ENCODE measurements at places on chromosomes 3 and 15. TPM values are rescaled to one million over a fixed set of nuclear protein-coding genes. Genes with fewer than 3 reads are reported as not detected.

DNA sequence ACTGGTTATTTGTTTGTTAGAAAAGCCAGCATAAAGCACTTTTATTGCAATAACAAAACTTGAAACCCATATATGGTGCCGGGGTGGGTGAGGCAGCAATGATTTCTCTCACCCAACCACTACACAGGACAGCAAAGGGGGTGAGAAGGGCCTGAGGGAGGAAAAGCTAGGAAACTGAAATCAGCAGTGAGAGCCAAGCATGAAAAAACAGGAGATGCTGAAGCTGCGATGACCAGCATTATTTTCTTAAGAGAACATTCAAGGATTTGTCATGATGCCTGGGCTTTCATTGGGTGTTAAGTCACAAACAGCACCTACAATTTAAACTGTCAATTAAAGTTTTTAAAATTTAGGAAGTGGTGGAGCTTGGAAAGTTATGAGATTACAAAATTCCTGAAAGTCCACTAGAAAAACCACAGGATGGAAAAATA, 11.9 kb upstream of the TM4SF4 start:
- peak; percentile 79 for DNase-seq

Gene OR5H15
- total RNA-seq: not detected

Gene RTP3
- total RNA-seq: not detected

GRCh38 chr3:108327168-108327567, 30.8 kb downstream of the HHLA2 start:
- no peak for DNase-seq

GRCh38 chr3:36944641-36945270, at the start of gene TRANK1:
Gene TRANK1 (minus strand): TSS chr3:36945054. CDS start chr3:36944809, 245 bp downstream.
- no peak for DNase-seq

DNA sequence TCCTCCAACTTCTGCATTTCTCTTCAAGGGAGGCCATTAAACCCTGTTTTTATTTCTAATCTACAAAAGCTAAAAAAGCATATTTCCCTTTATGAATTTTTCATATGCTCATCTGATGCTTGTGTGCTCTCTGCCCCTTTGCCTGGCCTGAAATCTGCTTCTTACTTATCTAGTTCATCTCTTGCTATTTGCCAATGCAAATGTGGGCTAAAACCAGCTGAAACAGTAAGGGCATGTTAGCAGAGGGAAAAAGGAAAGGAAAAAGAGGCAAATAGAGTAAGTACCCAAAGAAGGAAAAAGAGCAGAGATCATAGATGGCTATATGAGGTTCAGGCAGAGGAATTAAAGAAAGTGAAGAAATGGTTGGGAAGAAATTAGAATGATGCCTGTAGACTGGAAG, 185.2 kb downstream of the CNTN4 start:
- DNase-seq: no peak

Gene IFRD2
- total RNA-seq: 106 TPM

DNA sequence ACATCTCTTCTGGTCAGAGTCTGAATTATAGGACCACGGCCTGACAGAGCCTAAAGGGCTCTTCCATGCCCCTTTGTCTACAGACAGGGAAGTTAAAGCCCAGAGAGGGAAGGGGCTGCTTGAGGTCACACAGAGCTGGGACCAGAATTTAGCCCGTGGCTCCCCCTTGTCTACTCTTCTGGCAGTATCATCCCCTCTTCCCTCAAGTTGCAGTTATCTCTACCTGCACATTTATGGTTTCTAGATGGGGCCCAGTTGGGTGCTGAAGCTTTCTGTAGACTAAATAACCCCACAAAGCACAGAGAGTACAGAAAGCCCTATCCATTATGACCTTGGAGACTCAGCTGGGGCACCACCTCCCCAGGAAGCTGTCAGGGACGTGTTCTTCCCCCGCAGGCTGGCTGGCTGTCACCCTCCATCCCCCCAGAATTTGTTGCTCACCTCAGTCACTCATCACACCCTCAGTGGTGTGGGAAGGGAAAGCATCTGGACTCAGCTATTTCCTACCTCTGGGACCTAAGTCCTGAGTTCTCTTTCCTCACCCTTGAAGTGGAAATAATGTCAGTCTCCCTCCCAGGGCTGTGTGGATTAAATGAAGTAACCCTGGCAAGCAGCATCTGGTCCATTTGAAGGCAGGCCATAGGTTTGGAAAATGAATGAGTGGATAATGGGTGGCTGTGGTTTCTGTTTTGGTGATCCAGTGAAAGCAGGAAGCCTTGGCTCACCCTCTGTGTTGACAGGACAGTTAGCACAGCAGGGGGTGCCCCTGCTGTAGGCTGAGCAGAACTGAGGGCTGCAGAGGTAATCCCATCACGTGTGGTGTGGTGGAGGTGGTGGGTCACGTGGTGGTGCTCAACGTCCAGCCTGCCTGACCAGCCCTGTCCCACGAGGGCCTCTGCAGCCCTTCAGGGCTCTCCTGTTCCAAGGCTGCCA, 16.3 kb downstream of the ACOX2 start:
- no peak for DNase-seq

- no peak for DNase-seq
Measured at GRCh38 chr3:167750272-167750971, 14.9 kb downstream of the SERPINI1 start.

DNA sequence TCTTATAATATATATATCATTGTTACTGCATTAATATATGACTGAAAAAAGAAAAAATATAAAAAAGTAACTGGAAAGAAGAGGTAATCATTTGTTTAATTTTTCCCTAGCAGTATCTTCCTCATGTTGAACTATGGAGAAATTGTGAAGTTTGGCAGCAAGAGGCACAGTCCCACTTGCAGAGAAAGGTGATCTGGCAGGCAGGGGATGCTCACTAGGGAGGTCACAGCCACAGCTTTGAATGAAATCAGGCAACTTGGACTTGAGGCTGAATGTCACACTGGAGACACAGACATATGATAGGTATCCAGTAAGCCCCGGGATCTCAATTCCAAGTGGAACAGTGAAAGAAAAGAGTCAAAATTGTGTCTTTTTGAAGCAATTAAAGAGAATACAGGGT, 149.9 kb upstream of the RORA start:
- no peak for DNase-seq

Gene VGLL3
- total RNA-seq: 155 TPM

Gene LRRC57
- 18.5 TPM for total RNA-seq

Gene FBXO45
- total RNA-seq: 8.5 TPM

- no peak for DNase-seq
Measured at GRCh38 chr3:160695003-160695402, 18.0 kb downstream of the ARL14 start.

Gene MAPKBP1
- total RNA-seq: 17.7 TPM

Gene PRKCD
- 19.7 TPM for total RNA-seq

DNA sequence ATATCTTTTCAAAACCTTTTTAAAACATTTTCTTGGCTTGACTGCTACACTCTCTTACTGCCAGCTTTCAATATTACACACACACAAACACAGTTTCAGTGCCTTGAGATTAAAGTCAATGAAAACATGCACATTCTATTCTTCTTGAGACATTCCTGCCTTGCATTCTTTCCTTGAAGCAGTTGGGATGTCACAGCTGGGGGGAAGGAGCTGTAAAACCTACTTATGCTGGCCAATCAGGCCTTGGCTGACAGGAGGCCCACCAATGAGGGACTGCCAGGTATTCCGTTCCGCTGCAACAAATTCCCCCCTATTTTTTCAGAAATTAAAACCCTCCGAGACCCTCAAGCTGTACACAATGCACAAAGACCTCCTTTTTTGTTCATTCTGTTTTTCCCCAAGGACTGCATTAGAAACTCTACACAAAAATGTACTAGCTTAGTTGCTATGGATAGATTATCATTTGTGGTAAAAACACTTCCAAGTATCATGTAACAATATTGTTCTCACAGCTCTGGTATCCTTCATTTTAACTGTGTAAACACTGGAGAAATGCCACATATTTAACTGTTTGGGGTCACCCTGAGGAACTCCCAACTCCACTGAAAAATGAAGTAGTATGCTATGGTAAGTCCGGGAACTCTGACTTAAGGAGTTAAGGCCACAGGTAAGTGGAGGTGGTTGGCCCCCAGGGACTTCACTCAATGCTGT, 18.5 kb downstream of the FSTL1 start:
- peak; percentile 77 for DNase-seq

DNA sequence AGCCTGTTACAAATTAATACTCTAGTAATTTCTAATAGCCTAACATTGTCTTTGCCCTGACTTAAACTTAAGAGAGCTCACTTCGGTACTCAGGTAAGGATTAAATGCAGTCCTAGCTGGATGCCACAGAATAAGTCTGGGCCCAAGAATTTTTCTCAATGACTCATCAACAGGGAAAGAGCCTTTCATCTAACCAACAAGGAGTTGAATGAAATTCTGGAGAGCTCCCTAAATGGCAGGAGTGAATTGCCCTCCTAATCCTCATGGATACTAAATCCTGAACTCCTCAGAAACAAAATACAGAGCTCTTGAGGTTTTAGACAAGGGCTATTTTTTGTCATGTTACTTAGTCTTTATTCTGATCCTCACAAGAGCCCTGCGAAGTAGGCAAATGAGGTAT, 159.5 kb downstream of the PLCH1 start:
- DNase-seq: no peak

Gene CALML4
- total RNA-seq: 1.0 TPM

Gene C3orf62
- 3.1 TPM for total RNA-seq

Gene LRRC3B
- not detected for total RNA-seq

DNA sequence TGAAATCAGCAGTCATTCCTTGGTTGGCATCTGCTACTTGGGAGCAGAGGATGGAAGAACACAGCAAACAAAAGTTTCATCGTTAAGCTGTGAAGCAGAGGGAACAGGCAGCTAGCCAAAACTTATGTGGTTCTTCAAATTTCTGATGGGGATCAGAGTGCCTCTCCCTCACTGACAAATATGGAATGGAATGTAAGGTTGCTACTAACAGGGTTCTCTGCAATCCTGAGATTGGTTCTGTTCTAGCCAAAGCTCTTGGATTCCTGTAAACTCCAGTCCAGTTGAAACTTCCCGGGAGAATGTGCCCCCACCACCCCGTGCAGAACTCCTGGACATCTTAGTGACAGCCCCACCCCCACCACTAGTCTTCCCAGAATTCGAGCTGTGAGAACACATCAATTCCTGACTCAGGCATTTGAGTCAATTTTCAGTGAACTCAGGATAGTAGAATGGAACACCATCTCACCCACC, 55.9 kb upstream of the PHLDB2 start:
- peak; percentile 98 for DNase-seq

Measured in HFFc6 (cell line).